Left lobe of liver (tissue), 2 donors: ENCODE measurements at places on chromosomes 2 and 18. TPM values are rescaled to one million over a fixed set of nuclear protein-coding genes. Genes with fewer than 3 reads are reported as not detected.

- DNase-seq = no peak
Observed at GRCh38 chr2:95056461-95057459, 31.3 kb downstream of the MAL start.

DNA sequence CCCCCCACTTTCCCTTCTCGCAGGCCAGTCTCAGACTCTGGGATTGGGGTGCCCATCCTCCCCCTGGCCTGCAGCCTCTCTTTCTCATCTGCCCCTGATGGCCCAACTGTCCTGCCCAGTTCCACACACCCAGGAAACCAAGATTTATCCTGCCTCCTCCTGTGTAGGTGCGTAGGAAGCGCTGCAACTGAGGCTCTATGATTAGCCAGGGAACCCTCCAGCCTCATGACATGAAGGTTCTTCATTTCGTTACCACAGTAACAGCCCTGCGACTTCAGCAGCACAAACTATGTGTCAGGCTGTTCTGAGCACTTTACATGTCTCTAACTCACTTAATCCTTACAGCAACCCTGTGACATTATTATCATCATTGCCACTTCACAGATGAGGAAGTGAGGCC lies 305.9 kb downstream of the CELF4 start:
- no peak for DNase-seq

DNA sequence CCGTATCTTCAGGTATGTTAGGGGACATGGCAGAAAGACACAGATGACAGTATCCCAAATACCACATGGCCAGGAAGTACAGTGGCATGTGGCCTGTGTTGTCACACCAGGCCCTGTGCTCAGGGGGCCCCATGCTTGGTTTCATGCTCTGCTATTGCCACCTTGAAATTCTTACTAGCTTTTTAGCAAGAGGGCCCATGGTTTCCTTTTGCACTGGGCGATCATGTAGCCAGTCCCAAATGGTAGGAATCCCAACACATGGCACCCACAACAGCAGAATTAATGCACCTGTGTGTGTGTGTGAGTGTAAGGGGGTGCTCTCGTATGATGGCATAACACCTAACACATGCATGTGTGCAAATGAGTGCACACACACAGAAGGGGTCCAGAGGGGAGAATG lies 39.2 kb downstream of the MYO7B start:
- DNase-seq = peak; percentile 19

- no peak for DNase-seq
Observed at GRCh38 chr18:26710470-26711096, 154.9 kb downstream of the AQP4 start.

- no peak for DNase-seq
Observed at GRCh38 chr2:41020358-41020757, 568.5 kb upstream of the SLC8A1 start.

SERPINB13 gene
- total RNA-seq = not detected

- DNase-seq = no peak
Observed at GRCh38 chr2:21821672-21822227, 698.0 kb downstream of the TDRD15 start.

- DNase-seq = no peak
Observed at GRCh38 chr18:55623626-55624025, 35.6 kb upstream of the TCF4 start.

DNA sequence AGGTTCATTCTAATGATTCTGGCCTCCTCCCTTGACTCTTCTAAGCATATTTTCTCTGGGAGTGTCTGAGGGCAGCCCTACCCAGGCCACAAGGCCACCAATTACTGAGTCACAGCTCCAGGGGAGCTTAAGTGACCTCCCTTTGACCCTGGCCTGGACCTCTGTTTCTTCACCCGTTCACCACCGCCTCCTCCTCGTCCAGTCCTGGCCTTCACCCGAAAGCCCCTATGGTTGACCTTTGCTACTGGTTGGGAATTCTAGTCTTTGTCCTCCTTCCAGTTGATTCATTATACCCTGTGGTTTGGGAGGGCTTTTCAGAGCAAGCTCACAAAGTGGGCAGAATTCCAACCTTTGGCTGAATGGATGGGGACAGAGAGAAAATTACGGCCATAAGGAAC lies 72.6 kb downstream of the NRP2 start:
- no peak for DNase-seq

TEKT4 gene
- total RNA-seq = 0.28 TPM

LYG2 gene
- not detected for total RNA-seq

KLHL29 gene
- total RNA-seq = 2.3 TPM

POTEC gene
- total RNA-seq = not detected

SDC1 gene
- total RNA-seq = 537 TPM

DNA sequence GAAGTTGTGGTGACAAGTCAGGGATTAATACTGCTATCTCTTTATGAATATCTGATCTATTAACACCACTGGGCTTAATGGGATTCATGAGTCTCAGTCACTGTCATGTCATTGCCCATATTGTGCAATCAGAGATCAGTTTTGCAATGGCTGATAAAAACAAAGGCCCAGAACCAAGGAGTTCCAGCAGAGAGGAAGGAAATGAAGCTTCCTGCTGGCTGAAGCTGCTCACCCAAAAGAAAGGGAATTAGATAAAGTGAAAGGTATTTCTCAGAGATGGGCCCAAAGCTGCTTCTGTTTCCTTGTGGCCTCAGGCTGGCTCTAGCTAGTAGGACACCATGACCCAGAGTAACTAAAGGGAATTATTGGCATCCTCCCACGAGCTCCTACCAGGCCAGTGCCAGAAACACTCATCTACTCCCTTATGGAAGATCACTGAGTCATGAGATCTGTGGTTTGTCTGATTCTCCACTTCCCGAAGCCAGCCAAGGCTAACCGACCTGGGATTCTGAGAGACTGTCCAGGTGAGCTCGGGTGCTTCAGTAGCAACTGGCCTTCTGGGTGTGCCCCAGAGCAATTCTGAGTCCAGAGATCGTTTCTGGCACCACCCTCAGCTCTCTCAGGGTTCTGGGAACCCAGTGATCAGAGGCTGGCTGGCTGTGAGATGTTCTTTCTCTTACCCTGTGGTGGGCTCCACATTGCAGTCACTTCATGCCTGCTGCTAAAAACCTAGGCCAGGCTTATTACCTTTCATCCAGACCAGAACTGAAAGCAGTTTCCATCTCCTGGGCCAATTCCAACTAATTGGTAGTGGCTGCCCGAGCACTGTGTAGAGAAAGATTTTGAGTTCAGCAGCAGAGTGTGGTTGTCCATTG lies 129.5 kb upstream of the PELI1 start:
- DNase-seq = peak; percentile 58

STAM2 gene
- 12.4 TPM for total RNA-seq

LIMS4 gene
- total RNA-seq = not detected

- no peak for DNase-seq
Observed at GRCh38 chr2:96900237-96900636, 30.4 kb upstream of the SEMA4C start.

KYNU gene
- total RNA-seq = 38.6 TPM

GRCh38 chr2:10371441-10372196 lies 68.9 kb downstream of the HPCAL1 start:
- no peak for DNase-seq

GRCh38 chr2:187986390-187987105 lies 305.1 kb upstream of the GULP1 start:
- DNase-seq = no peak

DNA sequence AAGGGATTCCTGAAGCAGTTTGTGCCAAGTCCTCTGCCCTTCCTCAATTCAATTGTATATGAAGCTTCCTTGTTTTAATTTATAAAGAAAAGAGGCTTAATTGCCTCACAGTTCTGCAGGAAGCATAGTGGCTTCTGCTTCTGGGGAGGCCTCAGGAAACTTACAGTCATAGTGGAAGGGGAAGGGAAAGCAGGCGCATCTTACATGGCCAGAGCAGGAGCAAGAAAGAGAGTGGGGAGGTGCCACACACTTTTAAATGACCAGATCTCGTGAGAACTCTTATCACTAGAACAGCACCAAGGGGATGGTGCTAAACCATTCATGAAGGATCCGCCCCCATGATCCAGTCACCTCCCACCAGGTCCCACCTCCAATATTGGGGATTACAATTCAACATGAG lies 114.2 kb downstream of the SGPP2 start:
- no peak for DNase-seq

PRKD3 gene
- total RNA-seq = 13.1 TPM

MZT2A gene
- 60.2 TPM for total RNA-seq

MYCN gene
- total RNA-seq = 0.73 TPM

AQP12A gene
- not detected for total RNA-seq

- no peak for DNase-seq
Observed at GRCh38 chr2:201660293-201660895, 17.1 kb upstream of the TMEM237 start.

DNA sequence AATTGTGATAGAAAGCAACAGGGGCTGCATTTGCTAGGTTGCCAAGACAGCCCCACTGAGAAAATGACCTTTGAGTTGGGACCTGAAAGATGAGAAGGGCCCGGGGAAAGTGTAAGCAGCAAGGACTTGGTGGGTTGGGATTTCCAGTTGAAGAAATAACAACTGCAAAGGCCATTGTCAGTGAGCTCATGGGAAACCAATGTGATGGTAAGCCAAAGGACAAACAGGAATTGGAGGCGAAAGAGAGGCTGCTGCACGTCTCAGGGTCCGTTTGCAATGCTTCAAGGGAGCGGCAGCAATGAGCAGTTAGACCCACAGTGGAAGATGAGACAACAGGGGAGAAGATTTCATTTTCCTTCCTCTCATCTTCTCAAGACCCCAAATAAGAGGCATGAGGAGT lies 51.5 kb upstream of the RGPD4 start:
- no peak for DNase-seq

- no peak for DNase-seq
Observed at GRCh38 chr2:174600349-174600748, 2.7 kb upstream of the WIPF1 start.

DNA sequence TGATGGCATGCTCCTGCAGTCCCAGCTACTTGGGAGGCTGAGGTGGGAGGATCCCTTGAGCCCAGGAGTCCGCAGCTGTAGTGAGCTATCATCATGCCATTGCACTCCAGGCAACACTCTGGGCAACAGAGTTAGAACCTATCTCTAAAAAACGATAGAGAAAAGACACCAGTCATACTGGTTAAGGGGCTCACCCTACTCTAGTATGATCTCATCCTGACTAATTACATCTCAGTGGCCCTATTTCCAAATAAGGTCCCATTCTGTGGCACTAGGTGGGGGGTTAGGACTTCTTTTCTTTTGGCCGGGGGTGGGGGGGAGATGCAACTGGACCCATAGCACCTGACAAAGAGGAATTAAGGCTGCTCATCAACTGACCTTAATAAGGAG lies 163.2 kb upstream of the NCK2 start:
- DNase-seq = no peak

C2orf72 gene
- total RNA-seq = 125 TPM

DNA sequence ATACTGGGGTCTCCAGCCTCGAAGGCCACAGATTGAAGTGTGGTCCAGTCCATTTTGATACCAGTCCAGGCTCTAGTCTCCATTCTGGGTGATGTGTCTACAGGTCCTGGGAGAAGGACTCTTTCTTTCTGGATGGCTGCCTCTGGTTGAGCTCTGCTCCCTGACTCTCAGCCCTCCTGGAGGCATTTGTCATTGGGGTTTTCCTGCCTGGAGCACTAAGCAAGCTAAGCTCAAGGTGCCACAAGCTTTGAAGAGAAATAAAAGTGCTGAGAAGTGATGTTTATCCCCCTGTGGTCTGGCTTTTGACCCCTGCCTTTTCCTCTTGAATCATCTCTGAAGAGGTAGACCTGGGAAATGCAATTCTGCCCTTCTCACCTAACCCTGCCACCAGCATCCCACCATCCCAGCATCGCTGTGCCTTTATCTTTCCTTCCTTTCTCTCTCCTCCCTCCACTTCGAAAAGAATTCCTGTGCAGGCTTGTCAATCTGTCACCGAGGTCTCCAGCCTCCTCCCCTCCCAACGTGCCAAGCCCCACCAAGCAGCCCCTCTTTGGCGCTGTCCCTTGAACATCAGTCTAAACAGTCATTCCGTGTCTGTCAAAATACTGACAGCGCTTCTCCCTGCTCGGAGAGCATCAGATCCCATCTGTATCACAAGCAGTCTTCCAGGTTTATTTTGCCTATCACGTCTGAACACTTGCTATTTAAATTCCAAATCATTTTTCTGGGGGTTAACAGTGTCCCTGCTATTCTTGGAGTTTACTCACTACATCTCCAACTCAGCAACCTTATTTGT lies 334.6 kb upstream of the SLC14A2 start:
- no peak for DNase-seq

GRCh38 chr2:16635791-16636699 lies 29.6 kb downstream of the CYRIA start:
- DNase-seq = no peak

DNA sequence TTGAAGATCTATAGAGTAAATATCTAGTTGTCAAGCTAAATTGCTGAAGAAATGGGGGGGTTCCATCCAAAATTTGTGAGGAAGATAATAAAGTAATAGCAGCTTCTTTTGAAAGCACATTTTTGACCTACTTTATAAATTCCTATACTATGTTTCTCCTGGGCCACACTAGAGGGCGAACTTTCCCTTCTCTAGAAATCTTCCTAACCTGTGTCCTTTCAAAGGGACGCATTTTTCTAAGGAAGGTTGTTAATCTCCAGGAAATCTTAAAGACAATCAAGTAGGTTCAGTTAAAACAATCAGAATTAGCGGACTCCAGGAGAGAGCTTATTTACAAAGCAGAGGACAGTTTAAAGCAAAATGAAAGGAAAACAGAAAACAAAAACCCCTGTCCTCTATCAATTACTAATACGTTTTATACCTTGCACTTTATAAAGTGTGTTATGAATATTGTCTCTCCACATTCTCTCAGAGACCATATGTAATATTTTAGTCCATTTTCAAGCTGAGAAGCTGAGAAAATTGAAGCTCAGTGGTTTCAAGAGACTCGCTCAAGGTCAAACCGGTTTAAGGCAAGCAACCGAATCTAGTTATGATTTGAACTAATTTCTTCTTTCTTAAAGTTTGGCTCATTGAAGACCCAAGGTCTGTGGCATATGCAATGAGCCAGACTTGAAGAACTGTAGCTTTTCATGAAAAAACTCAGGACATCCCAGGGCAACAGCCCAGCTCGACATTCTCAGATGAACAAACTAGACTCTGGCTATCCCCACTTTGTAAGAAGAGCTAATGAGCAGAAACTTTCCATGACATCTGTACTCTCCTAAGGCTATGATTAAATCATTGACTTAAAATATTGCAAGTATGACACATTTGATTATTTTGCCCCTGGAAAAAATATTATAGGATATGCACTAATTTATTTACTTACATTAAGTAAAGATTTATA lies 273.6 kb downstream of the PAX3 start:
- no peak for DNase-seq

GRCh38 chr2:236319036-236319435 lies 54.8 kb upstream of the ASB18 start:
- DNase-seq = no peak

- no peak for DNase-seq
Observed at GRCh38 chr2:16742026-16742425, 76.4 kb upstream of the CYRIA start.

FN1 gene
- 1,295 TPM for total RNA-seq
